ENCODE measurements at places on chromosomes 3 and 15.

DNA sequence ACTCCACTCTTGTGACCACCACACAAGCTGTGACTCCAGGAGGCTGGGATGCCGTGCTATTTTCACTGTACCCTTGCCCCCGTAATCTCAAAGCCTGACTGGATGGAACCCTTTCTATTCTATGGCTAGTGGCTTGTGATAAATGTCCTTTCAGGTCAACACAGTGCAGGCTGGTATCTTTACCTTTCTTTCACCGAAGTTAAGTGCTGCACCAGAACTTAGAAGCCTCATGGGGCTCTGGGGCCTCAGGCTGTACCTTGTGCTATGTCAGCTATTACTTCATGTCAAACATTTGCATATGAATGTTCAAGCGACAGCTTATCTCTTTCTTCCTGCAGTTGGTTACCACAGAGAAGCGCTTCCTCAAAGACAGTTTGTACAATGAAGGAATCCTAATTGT is 66.8 kb downstream of the RPL39L start:
- no peak overlapping the region for H3K4me3 ChIP-seq
- DNase-seq, result no peak
- no peaks in the 10 kb centered on the region for H3K4me1 ChIP-seq
- H3K27ac ChIP-seq, result no peak overlapping the region

GRCh38 chr3:172680684-172681083 is 30.2 kb downstream of the NCEH1 start:
- no peak overlapping the region for H3K4me3 ChIP-seq
- no peak for DNase-seq
- H3K27me3 ChIP-seq, result no peaks in the 10 kb centered on the region
- no peaks in the 10 kb centered on the region for H3K36me3 ChIP-seq
- no peak overlapping the region for H3K27ac ChIP-seq

DNA sequence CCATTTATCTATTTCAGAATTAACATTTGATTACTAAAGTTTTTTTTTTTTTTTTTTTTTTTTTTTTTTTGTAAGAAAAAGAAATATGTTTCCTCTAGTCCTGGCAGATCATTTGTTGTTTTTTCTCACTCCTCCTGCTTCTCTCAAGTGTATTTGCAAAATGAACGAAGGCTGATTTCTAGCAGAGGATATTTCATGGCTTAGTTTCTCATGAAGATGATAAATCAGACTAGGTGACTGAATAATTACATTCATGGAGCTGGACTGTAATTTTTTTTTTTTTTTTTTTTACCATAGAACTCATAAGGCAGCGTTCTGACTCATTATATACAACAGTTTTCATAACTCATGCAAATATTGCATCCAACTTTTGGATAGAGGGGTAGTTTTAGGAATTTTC is 332.5 kb upstream of the SEMA6D start:
- no peak for DNase-seq
- H3K4me3 ChIP-seq, result no peak overlapping the region
- H3K27ac ChIP-seq, result no peak overlapping the region
- H3K27me3 ChIP-seq, result no peaks in the 10 kb centered on the region
- H3K36me3 ChIP-seq, result no peaks in the 10 kb centered on the region
- H3K4me1 ChIP-seq, result no peaks in the 10 kb centered on the region

DNA sequence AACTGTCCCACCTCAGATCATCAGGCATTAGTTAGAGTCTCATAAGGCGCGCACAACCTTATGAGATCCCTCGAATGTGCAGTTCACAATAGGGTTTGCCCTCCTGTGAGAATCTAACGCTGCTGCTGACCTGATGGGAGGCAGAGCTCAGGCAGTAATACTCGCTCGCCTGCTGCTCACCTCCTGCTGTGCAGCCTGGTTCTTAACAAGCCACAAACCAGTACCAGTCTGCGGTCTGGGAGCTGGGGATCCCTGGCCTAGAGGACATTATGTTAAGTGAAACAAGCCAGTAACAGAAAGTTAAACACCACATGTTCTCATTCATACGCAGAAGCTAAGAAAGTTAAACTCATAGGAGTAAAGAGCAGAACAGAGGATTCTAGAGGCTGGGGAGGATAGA is 47.0 kb downstream of the MAP3K13 start:
- DNase-seq, result peak; percentile 68
- no peaks in the 10 kb centered on the region for H3K4me1 ChIP-seq
- H3K4me3 ChIP-seq, result no peak overlapping the region
- H3K36me3 ChIP-seq, result no peaks in the 10 kb centered on the region
- no peaks in the 10 kb centered on the region for H3K27me3 ChIP-seq

- no peak overlapping the region for H3K27ac ChIP-seq
Measured at GRCh38 chr3:99315896-99316295, 322.5 kb upstream of the COL8A1 start.

GRCh38 chr3:13146643-13147143 is 73.5 kb upstream of the IQSEC1 start:
- H3K27me3 ChIP-seq, result no peaks in the 10 kb centered on the region
- no peak overlapping the region for H3K4me3 ChIP-seq
- H3K4me1 ChIP-seq, result no peaks in the 10 kb centered on the region

DNA sequence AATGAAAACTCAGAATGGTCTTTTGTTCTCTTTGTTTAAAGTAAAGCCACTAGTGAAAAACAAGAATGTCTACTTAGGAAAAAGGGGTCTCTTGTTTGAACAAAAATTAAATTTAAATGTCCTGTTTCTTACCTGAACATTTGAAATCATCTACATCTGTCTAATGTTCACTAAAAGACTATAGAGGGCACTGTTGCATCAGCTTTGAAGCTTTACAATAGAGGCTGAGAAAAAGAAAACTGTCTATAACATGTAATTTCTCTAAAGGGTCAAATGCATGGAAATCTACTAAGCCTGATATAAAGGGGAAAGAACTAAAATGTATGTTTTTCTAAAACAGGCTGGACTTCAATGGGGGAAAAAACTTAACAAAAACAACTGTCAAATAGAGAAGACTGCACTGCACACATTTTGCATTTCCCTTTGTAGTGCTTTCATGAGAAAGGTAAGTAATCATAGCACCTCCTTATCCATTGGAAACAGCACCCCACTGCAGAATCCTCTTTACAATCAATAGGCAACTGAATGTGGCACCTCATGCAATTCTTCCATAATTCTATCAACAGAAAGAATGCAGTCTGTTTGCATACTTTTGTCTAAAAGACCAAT is 26.3 kb downstream of the DPH6 start:
- no peaks in the 10 kb centered on the region for H3K4me1 ChIP-seq
- no peak overlapping the region for H3K4me3 ChIP-seq
- no peaks in the 10 kb centered on the region for H3K36me3 ChIP-seq
- H3K27me3 ChIP-seq, result no peaks in the 10 kb centered on the region
- DNase-seq, result no peak
- no peak overlapping the region for H3K27ac ChIP-seq

DNA sequence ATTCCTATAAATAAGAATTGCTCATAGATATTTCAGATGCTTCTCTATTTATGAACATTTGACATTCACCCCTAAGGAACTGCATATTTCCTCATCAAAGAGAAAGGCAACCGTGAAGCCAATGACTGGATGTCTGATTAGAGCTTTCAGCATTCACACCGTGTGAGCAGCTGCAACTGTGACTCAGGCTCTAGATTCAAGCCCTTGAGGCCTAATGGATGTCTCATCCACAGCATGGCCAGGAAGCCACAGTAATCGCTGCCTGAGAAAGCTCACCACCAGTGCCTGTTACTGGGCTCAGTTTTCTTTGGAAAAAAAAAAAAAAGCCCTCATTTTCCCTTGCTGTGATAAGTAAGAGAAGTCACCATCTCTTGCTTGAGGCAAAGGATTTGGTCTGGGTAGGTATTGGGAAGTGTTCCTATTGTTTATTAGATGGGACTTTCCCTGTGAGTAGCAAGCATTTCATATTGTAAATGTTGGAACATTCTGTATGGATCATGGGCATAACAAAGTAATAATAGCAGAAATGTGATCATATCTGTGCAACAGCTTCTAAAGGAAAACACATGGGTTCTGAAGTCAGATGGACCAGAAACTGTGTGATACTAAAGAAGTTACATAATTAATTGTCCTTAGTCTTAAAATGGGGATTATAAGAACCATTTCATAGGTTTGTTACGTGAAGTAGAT is 783.7 kb downstream of the AGBL1 start:
- H3K27me3 ChIP-seq, result no peaks in the 10 kb centered on the region
- no peak overlapping the region for H3K4me3 ChIP-seq

- H3K36me3 ChIP-seq, result peaks cover 95% of the 10 kb centered on the region
- no peaks in the 10 kb centered on the region for H3K27me3 ChIP-seq
- H3K4me1 ChIP-seq, result no peaks in the 10 kb centered on the region
- H3K27ac ChIP-seq, result no peak overlapping the region
- no peak overlapping the region for H3K4me3 ChIP-seq
Measured at GRCh38 chr3:58106640-58107039, 98.4 kb downstream of the FLNB start.

GRCh38 chr3:70982700-70983140 is 600.8 kb downstream of the FOXP1 start:
- no peak overlapping the region for H3K4me3 ChIP-seq
- no peaks in the 10 kb centered on the region for H3K27me3 ChIP-seq
- H3K27ac ChIP-seq, result peak overlapping the region; percentile 65
- peaks cover 4% of the 10 kb centered on the region for H3K4me1 ChIP-seq

- no peak overlapping the region for H3K27ac ChIP-seq
- H3K36me3 ChIP-seq, result no peaks in the 10 kb centered on the region
- peak; percentile 42 for DNase-seq
Measured at GRCh38 chr15:68676011-68676605, 97.3 kb downstream of the CORO2B start.

DNA sequence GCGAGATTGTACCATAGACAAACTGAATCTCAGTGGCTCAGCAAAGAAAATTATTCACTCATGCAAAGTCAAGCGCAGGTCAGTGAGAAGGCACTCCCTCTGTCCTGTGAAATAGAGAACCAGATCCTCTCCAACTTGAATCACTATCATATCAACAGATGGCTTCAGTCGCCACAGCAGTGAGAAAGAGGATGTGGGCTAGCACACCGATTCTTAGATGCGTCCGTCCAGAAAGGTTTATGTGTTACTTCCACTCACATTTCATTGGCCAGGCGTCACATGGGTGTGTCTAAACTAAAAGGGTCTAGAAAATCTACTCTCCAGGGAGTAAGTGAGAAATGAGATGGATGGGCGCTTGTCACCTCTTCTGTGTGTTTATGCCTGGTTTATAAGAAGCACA is 141.6 kb upstream of the KBTBD8 start:
- H3K27me3 ChIP-seq, result no peaks in the 10 kb centered on the region
- H3K36me3 ChIP-seq, result no peaks in the 10 kb centered on the region
- no peaks in the 10 kb centered on the region for H3K4me1 ChIP-seq
- DNase-seq, result no peak
- H3K4me3 ChIP-seq, result no peak overlapping the region

DNA sequence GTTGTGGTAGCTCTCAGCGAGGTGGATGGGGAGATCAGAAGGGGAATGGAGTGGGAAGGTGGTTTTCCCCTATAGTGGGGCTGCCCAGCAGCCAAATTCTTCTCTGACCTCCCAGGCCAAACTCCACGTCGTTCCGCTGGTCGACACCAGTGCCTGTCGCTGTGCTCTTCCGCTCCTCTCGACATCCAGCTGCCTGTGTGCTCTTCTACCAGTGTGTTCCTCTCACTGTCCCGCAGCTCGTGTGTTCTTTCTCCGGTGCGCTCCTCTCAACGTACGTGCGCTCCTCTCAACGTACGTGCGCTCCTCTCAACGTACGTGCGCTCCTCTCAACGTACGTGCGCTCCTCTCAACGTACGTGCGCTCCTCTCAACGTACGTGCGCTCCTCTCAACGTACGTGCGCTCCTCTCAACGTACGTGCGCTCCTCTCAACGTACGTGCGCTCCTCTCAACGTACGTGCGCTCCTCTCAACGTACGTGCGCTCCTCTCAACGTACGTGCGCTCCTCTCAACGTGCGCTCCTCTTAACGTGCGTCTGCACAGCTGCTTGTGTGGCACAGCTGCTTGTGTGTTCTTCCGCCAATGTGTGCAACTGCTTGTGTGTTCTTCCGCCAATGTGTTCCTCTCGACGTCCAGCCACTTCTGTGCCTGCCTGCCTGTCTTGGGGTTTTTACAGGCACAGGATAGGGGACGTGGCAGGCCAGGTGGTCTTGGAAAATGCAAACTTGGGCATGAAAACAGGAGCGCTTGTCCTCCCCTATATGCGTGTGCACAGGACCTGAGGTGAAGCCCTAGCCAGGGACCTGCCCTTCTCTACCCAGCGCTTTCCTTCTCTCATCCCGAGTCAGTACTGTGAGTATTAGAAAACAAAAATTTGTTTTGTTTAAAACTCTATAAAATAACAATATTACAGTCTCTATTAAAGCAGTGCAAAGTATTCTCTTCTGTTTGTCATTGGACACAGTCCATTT is 991.1 kb downstream of the GBE1 start:
- no peak overlapping the region for H3K27ac ChIP-seq
- H3K4me3 ChIP-seq, result peak overlapping the region; percentile 85
- DNase-seq, result no peak
- H3K36me3 ChIP-seq, result no peaks in the 10 kb centered on the region

- no peak overlapping the region for H3K4me3 ChIP-seq
- no peaks in the 10 kb centered on the region for H3K27me3 ChIP-seq
- peaks cover 40% of the 10 kb centered on the region for H3K4me1 ChIP-seq
- no peak overlapping the region for H3K27ac ChIP-seq
Measured at GRCh38 chr3:150128126-150128525, 157.4 kb upstream of the PFN2 start.

- DNase-seq, result no peak
- no peak overlapping the region for H3K27ac ChIP-seq
- H3K36me3 ChIP-seq, result no peaks in the 10 kb centered on the region
- peaks cover 5% of the 10 kb centered on the region for H3K4me1 ChIP-seq
- peaks cover 7% of the 10 kb centered on the region for H3K27me3 ChIP-seq
Measured at GRCh38 chr15:34802371-34802770, 7.0 kb upstream of the ACTC1 start.

GRCh38 chr3:45552794-45553371 is 41.7 kb upstream of the LIMD1 start:
- peaks cover 3% of the 10 kb centered on the region for H3K4me1 ChIP-seq
- peak; percentile 45 for DNase-seq
- H3K27ac ChIP-seq, result no peak overlapping the region
- H3K4me3 ChIP-seq, result no peak overlapping the region

- no peaks in the 10 kb centered on the region for H3K4me1 ChIP-seq
- no peaks in the 10 kb centered on the region for H3K36me3 ChIP-seq
- no peak overlapping the region for H3K4me3 ChIP-seq
- DNase-seq, result no peak
- no peak overlapping the region for H3K27ac ChIP-seq
Measured at GRCh38 chr15:74179101-74179841, 5.8 kb downstream of the ISLR start.

GRCh38 chr3:16944356-16944755 is 59.6 kb downstream of the PLCL2 start:
- peaks cover 37% of the 10 kb centered on the region for H3K27me3 ChIP-seq
- no peak overlapping the region for H3K27ac ChIP-seq
- H3K36me3 ChIP-seq, result no peaks in the 10 kb centered on the region
- no peak overlapping the region for H3K4me3 ChIP-seq
- no peak for DNase-seq
- H3K4me1 ChIP-seq, result peaks cover 12% of the 10 kb centered on the region

- H3K36me3 ChIP-seq, result peaks cover 3% of the 10 kb centered on the region
- no peaks in the 10 kb centered on the region for H3K27me3 ChIP-seq
- H3K27ac ChIP-seq, result no peak overlapping the region
- no peak overlapping the region for H3K4me3 ChIP-seq
- DNase-seq, result no peak
- peaks cover 5% of the 10 kb centered on the region for H3K4me1 ChIP-seq
Measured at GRCh38 chr15:53536479-53537120, 222.9 kb downstream of the WDR72 start.

- H3K27me3 ChIP-seq, result no peaks in the 10 kb centered on the region
- DNase-seq, result no peak
- H3K4me1 ChIP-seq, result peaks cover 4% of the 10 kb centered on the region
- H3K4me3 ChIP-seq, result no peak overlapping the region
- no peak overlapping the region for H3K27ac ChIP-seq
Measured at GRCh38 chr15:42073418-42073817, 20.9 kb downstream of the PLA2G4D start.

GRCh38 chr15:81922143-81922542 is 123.7 kb downstream of the MEX3B start:
- no peak overlapping the region for H3K4me3 ChIP-seq
- no peak overlapping the region for H3K27ac ChIP-seq
- H3K36me3 ChIP-seq, result no peaks in the 10 kb centered on the region
